AG04449 (cell line): ENCODE measurements at places on chromosomes 5 and 9.

- DNase-seq = no peak
These were observed 36.8 kb upstream of the TEX48 start for GRCh38 chr9:114718801-114719221.

- no peak for DNase-seq
These were observed 7.6 kb downstream of the PAM start for GRCh38 chr5:102762562-102763227.

GRCh38 chr5:146588331-146589027 is 72.5 kb upstream of the GPR151 start:
- no peak for DNase-seq

GRCh38 chr9:78325343-78325742 is 28.4 kb downstream of the PSAT1 start:
- no peak for DNase-seq
